ENCODE measurements at places on chromosomes 12 and 14.

DNA sequence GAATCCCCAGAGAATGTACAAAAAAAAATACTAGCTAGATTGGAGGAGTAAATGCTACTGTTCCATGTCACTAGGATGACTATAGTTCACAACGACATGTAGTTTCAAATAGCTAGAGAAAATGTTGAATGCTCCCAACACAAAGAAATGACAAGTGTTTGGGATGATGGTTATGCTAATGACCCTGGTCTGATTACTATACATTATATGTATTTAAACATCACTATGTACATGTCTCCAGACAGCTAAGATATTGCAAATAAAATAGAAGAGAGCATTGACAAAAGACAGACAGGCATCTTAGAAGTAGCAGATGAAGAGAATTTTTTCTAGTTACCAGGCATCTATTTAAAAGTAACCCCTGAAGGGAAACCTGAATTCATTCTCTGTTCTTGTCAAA, 281.6 kb upstream of the SLC16A7 start:
- no peak for DNase-seq

- DNase-seq, result no peak
These were observed 2.7 kb upstream of the KLC1 start for GRCh38 chr14:103626146-103626850.

- no peak for DNase-seq
These were observed 28.1 kb downstream of the SBNO1 start for GRCh38 chr12:123336530-123336929.

DNA sequence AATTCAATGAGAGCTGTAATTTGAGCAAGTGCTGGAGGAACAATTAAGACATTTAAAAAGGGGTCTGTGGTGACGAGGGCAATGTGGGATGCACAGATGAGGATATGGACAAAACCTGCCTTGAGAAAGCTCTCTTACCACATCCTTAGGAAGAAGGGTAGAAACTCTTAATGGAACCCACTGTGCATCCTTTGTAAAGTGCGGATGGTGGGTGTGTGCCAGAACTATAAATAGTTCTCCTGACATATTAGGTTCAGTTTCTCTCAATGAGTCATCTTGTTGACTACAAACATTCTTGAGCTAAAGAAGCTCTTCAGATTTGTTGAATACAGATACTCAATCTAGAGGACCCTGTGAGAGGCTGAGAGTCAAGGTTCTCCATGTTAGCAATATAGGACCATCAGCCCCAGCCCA, 106.1 kb upstream of the ANO4 start:
- no peak for DNase-seq

- no peak for DNase-seq
These were observed 44.4 kb downstream of the ARL6IP4 start for GRCh38 chr12:123024819-123025391.

GRCh38 chr14:100246809-100247428, 8.0 kb downstream of the YY1 start:
- no peak for DNase-seq

DNA sequence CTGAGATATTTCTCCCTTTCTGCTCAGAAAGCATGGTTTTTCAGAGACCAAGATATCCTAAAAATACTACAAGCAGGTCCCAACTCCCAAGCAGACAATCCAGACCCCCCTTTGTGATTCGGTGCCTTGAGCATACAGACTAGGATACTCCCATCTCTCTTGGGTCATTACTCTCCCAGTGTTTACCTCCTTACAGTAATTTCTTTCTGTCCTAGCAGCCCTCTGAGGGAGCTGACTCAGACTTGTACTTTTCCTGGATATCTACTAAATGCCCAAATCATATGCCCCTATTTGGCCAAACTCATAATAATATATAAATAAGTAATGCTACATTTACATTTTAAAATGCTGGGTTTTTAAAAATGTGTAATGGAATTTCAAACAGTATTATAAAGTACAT, 355.6 kb downstream of the LRIG3 start:
- DNase-seq, result no peak

DNA sequence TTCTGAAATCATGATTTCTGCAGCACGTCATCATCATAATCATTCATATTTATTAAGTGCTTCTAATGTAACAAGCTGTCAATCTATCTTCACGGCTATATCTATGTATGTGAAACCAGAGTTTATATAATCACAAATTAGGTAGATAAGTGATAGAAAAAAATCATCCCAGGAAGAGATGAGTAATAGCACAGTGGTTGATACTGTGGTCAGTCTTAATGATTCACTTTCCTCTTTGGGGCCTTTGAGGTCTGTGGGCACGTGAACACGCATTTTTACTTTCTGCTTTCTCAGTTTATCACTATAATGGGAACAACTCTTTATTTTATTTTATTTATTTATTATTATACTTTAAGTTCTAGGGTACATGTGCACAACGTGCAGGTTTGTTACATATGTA, 265.9 kb upstream of the NOVA1 start:
- no peak for DNase-seq

GRCh38 chr12:74441872-74442271, 95.8 kb upstream of the ATXN7L3B start:
- no peak for DNase-seq

GRCh38 chr12:40103043-40103442, 2.8 kb downstream of the SLC2A13 start:
- no peak for DNase-seq

- no peak for DNase-seq
These were observed 3.3 kb upstream of the ATG101 start for GRCh38 chr12:52066346-52067080.

- DNase-seq, result no peak
These were observed 49.4 kb upstream of the RERG start for GRCh38 chr12:15270591-15270990.

- DNase-seq, result no peak
These were observed 98.5 kb downstream of the ARID2 start for GRCh38 chr12:45827974-45828373.

GRCh38 chr14:21686468-21686867, 12.8 kb upstream of the OR4E1 start:
- no peak for DNase-seq

GRCh38 chr14:75995372-75996041, 9.9 kb downstream of the IFT43 start:
- DNase-seq, result no peak

GRCh38 chr12:124769881-124770512, 93.7 kb downstream of the SCARB1 start:
- DNase-seq, result no peak

- no peak for DNase-seq
These were observed 29.9 kb upstream of the BCDIN3D start for GRCh38 chr12:49872781-49873181.

DNA sequence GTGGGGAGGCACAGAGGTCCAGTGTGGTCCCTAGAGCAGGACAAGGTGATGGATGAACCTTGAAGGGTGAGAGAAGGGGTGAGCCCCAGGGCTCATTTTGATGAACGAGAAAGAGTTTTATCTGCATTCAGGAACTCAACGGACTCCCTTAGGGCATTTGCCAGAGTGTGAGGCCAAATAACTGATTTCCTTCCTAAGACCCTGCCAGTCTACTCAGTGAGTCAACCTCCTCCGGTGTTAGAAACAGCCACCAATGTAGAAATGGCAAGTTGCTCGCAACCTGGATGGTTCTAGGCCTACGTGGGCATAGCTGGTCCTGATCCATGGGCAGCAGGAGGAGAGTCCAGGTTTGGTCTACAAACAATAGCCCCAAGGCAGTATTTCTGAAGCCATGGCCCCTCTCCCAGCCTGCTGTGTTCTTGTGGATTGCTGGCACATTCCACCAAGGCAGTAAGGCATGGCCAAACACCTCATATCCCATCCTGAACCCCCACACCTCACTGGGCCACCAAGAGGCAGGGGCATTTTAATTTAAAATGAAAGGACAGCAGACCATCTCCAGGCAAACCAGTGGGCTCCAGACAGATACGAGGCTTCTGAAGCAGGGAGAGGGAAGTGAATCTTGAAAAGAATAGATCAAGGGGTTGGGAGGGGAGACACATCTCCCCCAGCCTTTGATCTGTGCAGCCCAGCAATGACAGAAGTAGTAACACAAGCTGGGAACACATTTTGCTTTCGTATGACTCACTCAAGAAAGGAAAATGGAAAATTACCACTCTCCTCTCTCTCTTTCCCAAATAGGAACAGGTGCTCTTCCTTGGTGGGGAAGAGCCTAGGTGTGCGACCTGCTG, 25.4 kb upstream of the TESC start:
- DNase-seq, result no peak

GRCh38 chr14:53545217-53545616, 392.1 kb upstream of the DDHD1 start:
- DNase-seq, result no peak

- no peak for DNase-seq
These were observed 121.9 kb upstream of the FKBP4 start for GRCh38 chr12:2672863-2673262.

Measured in activated CD4-positive, alpha-beta T cell treated with anti-CD3 and anti-CD28 coated beads, Interleukin-2, amount 50 U/mL, for 24 hours (primary cell).